ENCODE measurements at places on chromosomes 16 and 17. TPM values are rescaled to one million over a fixed set of nuclear protein-coding genes. Genes with fewer than 3 reads are reported as not detected.

- no peak for DNase-seq
These were observed 46.7 kb downstream of the USP32 start for GRCh38 chr17:60345233-60345632.

- DNase-seq, result no peak
These were observed 1.3 kb downstream of the PLK1 start for GRCh38 chr16:23679986-23680336.

Gene C1QTNF8
- not detected for total RNA-seq

GRCh38 chr16:10552281-10552680 is 28.1 kb downstream of the EMP2 start:
- DNase-seq, result no peak
